ENCODE measurements at places on chromosomes 11 and 22. TPM values are rescaled to one million over a fixed set of nuclear protein-coding genes. Genes with fewer than 3 reads are reported as not detected.

DNA sequence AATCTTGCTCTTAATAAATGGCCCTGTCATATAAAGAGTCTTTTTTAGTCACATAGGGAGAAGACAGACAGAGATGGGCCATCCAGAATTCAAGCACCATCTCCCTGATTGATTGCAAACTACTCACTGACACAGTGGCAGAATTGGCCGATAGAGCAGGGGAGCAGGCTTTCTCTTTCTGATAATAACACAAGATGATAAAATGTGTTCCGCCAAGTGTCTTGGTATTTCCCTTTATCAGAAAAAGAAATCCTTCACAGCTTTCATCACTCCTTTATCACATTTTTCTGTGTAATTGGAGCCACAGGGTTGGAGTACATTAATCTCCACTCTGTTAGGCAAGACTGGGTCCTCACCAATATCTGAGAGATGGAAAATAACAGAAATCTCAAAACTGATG is 406.0 kb downstream of the TMEM135 start:
- DNase-seq: peak; percentile 37

DNA sequence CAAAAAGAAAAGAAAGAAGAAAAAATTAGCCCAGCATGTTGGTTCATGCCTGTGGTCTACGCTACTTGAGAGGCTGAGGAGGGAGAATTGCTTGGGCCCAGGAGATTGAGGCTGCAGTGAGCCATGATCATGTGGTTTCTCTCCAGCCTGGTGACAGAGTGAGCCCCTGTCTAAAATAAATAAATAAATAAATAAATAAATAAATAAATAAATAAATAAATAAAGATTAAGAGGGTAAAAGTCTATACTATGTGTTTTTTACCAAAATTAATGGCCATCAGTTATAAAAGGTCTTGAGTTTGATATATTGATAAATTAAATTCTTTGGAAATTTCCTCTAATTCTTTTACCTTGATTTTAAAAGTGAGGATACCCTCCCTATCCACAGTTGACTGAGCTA is 25.2 kb upstream of the DEPDC7 start:
- DNase-seq: no peak

DNA sequence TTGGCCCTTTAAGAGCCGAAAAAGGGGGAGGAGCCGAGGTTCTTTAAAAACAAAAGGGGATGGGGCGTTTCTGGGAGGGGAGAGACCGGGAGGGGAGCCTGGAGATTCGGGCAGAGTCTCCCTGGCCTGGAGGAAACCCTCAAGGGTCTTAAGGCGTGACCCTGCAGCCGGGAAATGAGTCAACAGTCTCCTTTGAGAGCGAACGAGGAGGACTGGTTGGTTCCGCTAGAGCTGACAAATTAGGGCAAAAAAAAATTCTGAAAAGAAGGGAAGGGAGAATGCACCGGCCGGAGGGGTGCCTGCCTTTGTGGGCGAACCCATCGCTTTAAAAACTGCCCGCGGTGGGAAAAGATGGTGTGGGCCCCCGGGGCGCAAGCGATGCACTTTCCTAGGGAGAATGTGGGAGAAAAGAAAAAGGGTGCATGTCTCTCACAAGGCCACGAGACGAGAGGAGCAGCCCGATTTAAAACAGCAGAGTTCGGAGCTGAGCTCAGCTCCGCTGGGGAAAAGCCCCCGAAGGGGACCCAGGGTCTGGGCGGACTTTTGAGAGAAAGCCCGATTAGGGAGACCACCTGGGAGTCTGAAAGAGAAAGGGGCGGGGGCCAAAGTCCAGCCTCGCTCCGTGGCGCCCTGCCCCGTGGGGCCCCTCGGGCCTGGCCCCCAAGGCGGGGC is 874 bp downstream of the ZFTA start:
- peak; percentile 73 for DNase-seq

DNA sequence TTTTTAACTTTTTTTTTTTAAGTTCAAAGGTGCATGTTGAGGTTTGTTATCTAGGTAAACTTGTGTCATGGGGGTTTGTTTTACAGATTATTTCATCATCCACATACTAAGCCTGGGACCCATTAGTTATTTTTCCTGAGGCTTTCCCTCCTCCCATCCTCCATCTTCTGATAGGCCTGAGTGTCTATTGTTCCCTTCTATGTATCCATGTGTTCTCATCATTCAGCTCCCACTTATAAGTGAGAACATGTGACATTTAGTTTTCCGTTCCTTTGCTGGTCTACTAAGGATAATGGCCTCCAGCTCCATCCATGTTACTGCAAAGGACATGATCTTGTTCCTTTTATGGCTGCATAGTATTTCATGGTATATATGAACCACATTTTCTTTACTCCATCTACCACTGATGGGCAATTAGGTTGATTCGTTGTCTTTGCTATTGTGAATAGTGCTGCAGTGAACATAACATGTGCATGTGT is 14.4 kb downstream of the DEUP1 start:
- no peak for DNase-seq

DNA sequence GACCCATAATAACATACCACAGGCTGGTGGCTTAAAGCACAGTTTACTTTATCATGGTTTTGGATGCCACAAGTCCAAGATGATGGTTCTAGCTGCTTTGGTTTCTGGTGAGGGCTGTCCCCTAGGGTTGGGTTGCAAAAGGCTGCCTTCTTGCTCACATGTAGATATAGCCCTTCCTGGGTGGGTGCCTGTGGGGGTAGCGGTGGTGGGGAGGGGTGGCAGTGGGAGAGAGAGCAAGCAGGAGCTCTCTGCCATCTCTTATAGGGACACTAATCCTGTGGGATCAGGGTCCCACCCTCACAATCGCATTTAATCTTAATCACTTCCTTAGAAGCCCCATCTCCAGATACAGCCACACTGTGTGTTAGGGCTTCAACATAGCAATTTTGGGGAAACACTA is 245.0 kb downstream of the TBC1D22A start:
- DNase-seq: no peak

- peak; percentile 65 for DNase-seq
Observed at GRCh38 chr11:28514391-28514790, 406.2 kb downstream of the METTL15 start.

- peak; percentile 48 for DNase-seq
Observed at GRCh38 chr22:17121233-17122195, at the start of gene TMEM121B. Gene TMEM121B, minus strand, starts transcription at chr22:17121360. Its CDS starts 233 bp downstream, at chr22:17121127.

DNA sequence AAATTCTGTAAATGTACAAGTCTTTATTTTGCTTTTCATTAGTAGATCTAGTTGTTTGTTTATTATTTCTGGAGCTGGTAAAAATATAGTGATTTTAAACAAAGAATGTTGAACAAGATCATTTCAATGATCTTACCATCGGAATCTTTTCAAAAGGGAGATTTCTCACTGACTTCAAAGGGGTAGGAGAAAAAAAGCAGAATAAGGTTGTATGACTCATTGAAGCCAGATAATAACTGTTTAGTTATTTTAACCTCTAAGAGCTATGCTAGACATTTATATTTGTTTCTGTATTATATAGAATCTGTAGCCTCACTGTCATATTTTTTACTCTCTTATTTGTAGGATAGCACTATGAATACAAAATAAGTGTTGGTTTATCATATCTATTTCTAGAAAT is 8.1 kb upstream of the PDE3B start:
- no peak for DNase-seq

GRCh38 chr22:17119481-17120202 is 1.5 kb downstream of the TMEM121B start:
- no peak for DNase-seq

GRCh38 chr11:60718524-60719316 is 5.8 kb upstream of the MS4A18 start:
- DNase-seq: no peak

- DNase-seq: no peak
Observed at GRCh38 chr22:19187716-19188563, 9.4 kb upstream of the SLC25A1 start.

DNA sequence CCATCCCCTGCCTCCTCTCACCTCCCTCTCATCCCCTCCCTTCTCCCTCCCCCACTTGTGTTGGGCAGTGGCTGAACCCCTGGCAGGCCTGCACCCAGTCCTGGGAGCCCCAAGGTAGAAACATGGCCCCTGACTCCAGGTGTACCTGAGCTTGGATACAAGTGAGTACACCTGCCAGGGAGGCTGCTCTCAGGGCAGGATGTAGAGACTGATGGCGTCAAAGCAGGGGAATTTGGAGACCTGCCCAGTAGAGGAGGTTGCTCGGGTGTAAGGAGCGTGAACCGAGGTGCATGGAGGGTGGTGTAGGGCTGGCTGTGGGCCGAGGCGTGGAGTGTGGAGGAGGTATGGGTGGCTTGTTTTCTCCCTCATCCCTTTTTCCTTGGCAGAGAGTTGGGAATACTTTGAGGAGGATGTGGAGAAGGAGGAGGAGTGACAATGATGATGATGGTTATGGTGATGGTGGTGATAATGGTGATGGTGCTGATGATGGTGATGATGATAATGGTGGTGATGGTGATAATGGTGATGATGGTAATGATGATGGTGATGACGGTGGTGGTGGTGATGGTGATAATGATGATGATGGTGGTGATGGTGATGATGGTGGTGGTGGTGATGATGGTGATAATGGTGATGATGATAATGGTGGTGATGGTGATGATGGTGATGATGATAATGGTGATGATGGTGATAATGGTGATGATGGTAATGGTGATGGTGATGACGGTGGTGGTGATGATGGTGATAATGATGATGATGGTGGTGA is 12.3 kb downstream of the MRGPRG start:
- no peak for DNase-seq

- DNase-seq: no peak
Observed at GRCh38 chr11:64164392-64165312, 1.3 kb downstream of the MACROD1 start.

DNA sequence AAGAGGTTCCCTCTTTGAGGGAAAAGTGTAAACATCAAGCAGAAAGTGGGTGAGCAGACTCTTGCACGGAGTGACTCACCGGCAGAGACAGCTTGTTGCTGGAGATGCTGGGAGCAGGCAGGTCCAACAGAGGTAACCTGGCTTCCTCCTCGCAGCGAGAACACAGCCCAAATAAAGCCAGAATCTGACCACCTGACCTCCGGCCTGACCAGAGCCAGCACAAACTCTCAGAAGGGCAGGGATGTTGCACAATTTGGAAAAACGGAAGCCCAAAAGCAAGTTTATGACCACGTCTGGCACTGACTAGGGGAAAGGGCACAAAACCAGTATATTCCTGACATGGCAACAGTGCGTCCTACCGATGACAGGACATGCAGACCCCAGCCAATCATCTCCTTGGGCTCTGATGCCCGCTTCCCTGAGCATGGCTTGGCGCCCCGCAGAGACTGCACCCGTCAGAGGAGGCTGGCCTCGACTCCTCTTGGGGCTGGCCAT is 5.4 kb downstream of the SMCO4 start:
- DNase-seq: peak; percentile 26

- no peak for DNase-seq
Observed at GRCh38 chr11:15863411-15863810, 492.9 kb downstream of the SOX6 start.

GRCh38 chr11:109762546-109762945 is 330.6 kb upstream of the ZC3H12C start:
- DNase-seq: no peak

DNA sequence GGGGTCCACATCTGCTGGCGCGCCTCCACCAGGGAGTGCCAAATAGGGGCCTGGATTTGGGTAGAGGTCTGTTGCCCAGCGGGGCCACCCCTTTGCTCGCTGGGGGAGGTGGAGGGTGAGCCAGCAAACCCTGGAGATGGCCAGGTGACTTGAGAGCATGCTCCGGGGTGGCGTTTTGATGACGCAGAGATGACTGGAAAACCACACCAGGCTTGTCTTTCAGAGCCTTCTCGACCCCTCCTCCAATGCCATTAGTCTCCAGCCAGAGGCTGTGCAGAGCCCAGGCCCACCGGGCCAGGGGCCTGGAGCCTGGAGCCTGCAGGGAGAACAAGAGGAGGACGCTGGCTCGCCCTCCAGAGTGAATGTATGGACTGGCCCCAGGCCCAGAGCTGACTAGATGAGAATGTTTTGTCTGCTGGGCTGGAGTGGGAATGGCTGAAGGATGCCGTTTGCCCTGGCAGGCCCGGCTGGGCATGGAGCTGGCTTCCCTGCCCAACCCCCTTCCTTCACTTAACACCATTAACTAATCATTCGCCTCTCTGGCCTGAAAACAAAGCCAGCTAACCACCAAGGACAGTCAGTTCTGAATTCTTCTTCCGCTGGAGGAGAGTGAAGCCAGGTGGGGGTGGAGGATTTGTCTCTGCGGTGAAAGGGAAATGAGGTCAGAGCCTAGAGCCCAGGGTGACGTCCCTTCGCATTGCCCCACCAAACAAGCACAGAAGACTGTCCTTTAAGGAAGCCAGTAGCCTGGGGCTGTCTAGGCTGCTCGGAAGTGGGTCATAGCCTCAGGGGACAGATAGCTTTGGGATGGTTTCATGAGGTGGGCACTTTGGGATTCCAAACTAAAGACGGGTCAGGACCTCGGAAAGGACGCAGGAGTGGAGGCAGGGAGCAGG is 1.6 kb upstream of the MCAM start:
- peak; percentile 71 for DNase-seq

DNA sequence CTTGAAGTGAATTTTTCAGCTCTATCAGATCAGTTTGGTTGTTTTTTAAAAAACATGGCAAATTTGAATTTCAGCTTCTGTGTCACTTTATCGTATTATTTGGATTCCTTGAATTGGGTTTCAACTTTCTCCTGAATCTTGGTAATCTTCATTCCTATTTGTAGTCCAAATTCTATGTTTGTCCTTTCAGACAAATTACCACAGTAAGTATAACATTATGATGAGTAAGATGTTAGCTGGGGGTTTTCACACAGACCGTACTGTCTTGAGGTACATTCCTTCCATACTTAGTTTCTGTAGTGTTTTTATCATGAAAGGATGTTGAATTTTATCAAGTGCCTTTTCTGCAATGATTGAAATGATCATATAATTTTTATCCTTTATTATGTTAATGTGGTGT is 28.0 kb downstream of the OR5B17 start:
- peak; percentile 74 for DNase-seq

- peak; percentile 18 for DNase-seq
Observed at GRCh38 chr11:79415411-79415810, 25.4 kb downstream of the TENM4 start.

GRCh38 chr11:120974965-120975364 is 48.9 kb upstream of the TBCEL start:
- DNase-seq: no peak

DNA sequence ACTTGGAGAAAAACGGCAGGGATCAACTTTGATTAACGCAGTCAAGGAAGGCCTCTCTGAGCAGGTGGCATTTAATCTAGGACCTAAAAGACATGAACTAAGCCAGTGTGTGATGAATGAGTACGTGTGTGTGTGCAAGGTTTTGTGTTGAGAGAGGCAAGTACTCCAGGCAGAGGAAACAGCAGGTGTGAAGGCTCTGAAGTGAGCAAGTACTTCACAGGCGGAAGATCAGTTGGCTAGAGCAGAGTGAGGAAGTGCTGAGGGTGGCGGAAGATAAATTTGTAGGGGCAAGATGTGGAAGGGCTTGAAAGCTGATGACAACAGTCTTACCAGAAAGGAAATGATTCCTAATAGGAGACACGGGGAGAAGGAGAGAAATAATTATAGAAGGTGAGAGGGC is 6.8 kb downstream of the APIP start:
- no peak for DNase-seq

DNA sequence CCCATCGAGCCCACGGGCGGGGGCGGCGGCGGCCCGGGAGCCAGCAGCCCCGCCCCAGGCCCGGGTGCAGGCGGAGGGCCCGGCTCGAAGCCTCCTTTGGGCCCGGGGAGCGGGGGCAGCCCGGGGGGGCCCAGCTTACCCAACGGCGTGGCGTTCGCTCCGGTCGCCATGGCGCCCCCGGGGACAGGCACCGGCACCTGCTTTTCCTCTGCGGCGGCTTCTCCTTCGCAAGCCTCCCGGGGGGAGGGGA is 194 bp downstream of the SF1 start:
- no peak for DNase-seq

The EHF gene
- total RNA-seq: not detected

The MYEOV gene
- total RNA-seq: not detected

The C11orf87 gene
- total RNA-seq: 0.07 TPM

The LIPT2 gene
- 2.0 TPM for total RNA-seq

The SLC22A8 gene
- total RNA-seq: not detected

The ASPHD2 gene
- total RNA-seq: 11.7 TPM
